ENCODE measurements at places on chromosomes 3 and 15. TPM values are rescaled to one million over a fixed set of nuclear protein-coding genes. Genes with fewer than 3 reads are reported as not detected.

Gene WWTR1
- total RNA-seq = 2.3 TPM

Gene EEF1AKMT4
- total RNA-seq = 1.7 TPM

Gene TRA2B
- total RNA-seq = 160 TPM

Gene GRM2
- 134 TPM for total RNA-seq

Gene SH3GL3
- 2.8 TPM for total RNA-seq

Gene MUC20
- total RNA-seq = not detected

Gene SCAMP5
- 164 TPM for total RNA-seq

Gene PDIA5
- total RNA-seq = 49.4 TPM

Gene MASP1
- 1.7 TPM for total RNA-seq

Gene LXN
- total RNA-seq = 1.2 TPM

Gene ARRDC4
- total RNA-seq = 16.9 TPM

Gene RPL22L1
- 10.8 TPM for total RNA-seq

Gene CLN6
- total RNA-seq = 26.1 TPM

Gene SEMA3G
- 0.59 TPM for total RNA-seq

Gene CACNA1D
- 5.0 TPM for total RNA-seq

Gene DPPA4
- total RNA-seq = 89.5 TPM

Gene ALPK3
- total RNA-seq = 6.8 TPM

Gene SMAD3
- total RNA-seq = 5.0 TPM

Gene GOLGA8K
- total RNA-seq = not detected

Gene INSYN1
- total RNA-seq = 86.6 TPM

Gene HIGD2B
- not detected for total RNA-seq

Gene LYZL4
- not detected for total RNA-seq

Gene WNT5A
- total RNA-seq = 0.76 TPM

Gene LRRC2
- total RNA-seq = not detected

Gene GPR149
- total RNA-seq = 0.25 TPM

Gene NR1I2
- not detected for total RNA-seq

Gene IL12A
- total RNA-seq = not detected

Gene COLQ
- 4.8 TPM for total RNA-seq

Gene ABHD14A
- total RNA-seq = 12.7 TPM

Gene ATP1B3
- 184 TPM for total RNA-seq

Gene ANKRD28
- 84.3 TPM for total RNA-seq

Gene STT3B
- total RNA-seq = 65.1 TPM

Gene ALG1L2
- 1.9 TPM for total RNA-seq

Gene CPNE4
- 2.7 TPM for total RNA-seq

Gene NR2E3
- 0.69 TPM for total RNA-seq
